Tongue (tissue), 3 donors: ENCODE measurements at places on chromosomes 11 and 22.

DNA sequence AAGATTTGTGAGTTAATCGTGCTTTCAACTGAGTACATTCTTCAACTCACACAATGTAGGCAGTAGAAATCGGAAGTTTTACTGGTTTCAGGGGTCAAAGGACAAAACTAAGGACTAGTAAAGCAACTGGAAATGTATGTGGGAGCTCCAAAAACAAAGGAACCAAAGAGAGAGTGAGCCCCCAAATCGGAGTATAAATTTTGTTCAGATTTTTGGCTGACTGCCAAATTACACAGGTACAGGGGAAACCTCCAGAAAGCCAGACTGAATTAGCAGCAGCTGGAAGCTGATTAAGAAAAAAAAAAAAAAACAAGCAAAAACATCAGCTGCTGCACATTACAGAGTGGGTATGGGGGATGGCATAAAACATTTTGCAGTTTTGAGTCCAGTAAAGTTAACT is 75.2 kb upstream of the GNAZ start:
- peak; percentile 15 for DNase-seq

GRCh38 chr11:65181569-65182257 is at the start of gene CAPN1:
CAPN1 (plus strand) TSS chr11:65181928; CDS start chr11:65182702, 774 bp downstream.
- DNase-seq: peak; percentile 85

DNA sequence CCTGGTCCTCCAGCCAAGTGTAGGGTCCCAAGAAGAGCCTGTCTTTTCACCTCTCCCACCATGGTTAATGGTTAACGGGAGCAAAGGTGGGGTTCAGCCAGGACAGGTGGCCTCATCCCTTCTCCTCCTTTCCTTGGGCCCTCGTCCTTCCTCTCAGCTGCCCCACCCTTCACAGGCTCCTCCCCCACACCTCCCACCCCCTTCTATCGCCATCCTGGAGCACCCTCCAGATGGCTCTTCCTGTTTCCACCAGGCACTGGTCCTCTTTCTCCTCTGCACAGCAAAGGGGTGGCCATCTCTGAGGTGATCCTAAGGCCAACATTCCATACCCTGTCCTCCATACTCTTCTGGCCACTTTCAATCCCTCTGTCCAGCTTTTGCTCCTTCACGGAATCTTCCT is 48.9 kb downstream of the SLC22A12 start:
- DNase-seq: no peak

DNA sequence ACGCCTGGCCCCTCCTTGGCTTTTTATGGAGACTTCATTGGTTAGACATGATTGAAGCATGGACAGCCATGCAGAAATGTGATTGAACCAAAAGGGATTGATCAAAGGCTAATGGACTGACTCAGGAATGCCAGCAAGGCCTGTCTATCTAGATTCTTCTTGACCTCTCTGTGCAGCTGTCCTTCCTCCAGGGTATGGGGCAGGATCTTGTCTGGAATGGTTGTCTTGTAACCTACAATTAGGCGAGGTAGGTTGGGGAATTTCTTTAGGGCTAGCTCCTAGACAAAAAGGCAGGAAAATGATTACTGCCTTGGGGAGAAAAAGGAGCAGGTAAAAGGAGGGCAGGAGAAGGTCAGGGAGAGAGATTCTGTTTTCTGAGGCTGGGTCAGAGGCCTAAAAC is 59.6 kb upstream of the INCENP start:
- DNase-seq: no peak

- DNase-seq: peak; percentile 90
Observed at GRCh38 chr11:74702383-74703007, 28.7 kb downstream of the CHRDL2 start.

- DNase-seq: no peak
Observed at GRCh38 chr11:118663381-118663780, 16.1 kb downstream of the TREH start.

DNA sequence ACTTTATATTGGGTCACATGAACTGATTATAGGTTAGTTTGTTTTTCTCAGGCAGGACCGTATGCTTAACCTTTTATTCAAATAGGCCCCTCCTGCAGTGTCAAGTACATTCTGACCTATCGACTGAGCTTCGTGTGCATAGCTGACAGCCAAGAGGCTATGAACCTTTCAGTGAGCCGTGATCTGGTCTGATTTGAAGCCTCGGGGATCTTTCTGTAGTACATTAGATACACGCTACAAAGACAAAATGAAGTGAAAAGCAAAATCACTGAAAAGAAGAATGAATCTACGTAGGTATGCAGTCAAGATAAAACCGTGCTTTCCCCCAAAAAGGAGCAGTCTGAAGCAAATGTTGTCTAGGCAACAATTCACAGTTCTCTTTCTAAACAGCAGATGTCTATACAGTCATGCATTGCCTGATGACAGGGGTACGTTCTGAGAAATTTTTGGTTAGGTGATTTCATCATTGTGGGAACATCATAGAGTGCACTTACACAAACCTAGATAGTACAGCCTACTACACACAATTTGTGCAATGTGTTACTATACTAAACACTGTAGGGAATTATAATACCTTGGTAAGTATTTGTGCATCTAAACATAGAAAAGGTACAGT is 18.1 kb downstream of the JHY start:
- DNase-seq: no peak

GRCh38 chr11:1391165-1392075 is 1.7 kb downstream of the BRSK2 start:
- no peak for DNase-seq

DNA sequence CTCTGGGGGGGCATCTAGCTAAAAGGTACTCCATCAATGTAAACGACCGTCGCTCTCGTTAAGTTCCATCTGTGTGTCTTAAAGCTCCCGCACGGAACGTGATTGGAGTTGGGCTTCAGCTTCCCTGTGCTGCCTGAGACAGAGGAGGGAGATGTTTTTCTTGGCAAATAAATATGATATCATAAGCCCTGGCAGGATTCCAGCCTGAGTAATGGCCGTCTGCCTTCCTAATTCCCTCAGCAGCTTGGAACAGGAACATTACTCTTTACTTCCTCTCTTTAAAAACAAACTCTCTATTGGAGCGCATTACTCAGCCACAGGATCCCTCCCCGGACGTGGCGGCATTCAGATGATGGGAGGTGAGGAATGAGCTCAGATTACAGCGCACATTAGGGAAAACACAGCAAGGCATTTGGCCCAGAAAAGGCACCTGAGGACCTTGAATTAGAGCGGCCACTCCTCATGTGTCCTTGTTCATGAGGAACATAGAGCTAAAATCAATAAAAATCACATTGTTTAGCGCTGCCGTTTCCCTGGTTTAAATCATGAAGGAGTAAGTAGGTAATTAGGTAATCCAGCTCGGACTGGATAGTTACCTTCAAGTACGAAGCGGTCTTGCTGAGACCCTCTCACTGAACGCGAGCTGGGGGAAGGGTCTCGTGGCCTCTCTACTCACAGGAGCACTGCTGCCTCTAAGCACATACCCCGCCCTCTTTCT is 230.4 kb downstream of the ST3GAL4 start:
- DNase-seq: peak; percentile 95

- no peak for DNase-seq
Observed at GRCh38 chr11:135069063-135069462, 657.0 kb upstream of the B3GAT1 start.

DNA sequence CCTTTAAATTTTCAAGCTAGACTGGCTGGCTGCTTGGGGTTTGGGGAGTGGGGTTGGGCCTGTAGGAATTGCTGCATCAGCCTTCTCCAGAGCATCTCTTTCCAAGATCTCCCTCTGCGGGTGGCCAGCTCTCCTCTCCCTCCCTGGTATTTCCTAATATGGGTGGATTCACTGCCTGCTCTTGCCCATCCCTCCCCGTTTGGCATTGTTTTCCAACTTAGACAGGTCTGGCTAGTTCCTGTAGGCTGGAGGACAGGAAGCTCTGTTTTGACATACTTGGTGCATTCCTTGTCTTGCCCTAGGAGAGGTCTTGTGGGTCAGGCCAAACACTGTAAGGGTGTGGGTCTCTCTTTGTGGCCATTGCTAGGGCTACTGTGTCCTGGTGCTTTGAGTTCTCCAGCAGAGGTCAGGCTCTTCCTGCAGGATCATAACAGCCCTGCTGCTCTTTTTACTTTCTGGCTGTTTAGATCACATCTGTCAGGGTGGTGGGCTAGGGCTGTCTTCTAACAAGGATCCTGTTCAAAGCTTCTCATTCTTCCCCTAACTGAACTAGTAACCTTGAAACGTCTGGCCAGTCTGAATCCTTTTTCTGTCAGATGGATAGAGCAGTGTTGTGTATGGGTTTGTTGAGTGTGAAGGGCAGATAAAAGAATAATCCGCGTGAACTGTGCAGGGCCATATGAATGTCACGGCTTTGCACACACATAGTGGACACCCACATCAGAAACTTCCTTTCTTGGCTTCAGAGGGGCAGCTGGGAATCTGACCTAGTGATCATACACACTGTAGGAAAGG is 18.3 kb upstream of the MICALL1 start:
- no peak for DNase-seq

DNA sequence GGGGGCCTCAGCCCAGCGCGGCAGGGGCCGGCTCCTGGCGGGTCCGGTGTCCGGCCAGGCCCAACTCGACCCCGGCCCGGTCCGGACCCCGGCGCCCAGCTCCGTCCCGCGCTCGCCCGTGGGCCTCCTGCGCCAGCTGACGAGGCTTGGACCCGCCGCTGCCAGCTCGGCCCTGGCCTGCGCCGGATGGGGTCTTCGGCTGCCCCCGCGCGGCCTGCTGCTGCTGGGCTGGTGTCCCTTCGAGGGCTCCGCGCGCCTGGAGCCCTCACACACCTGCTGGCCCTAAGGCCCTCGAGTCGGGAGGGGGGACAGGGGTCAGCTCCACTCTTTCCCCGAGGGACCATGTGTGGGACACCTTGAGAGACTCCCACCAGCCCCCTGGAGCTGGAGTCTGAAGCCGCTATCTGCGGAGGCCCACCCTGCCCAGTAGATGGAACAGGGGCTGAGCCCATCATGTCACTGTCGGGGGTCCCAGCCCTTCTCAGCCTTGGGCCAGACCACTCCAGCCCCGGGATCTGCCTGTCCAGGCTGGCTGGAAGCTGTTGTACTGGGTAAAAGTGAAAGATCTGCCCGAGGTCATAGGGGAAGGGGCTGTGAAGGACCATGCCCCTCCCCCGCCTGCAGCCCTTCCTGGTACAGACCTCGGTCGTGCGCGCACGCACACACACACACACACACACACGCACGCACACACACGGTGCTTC is 768 bp upstream of the CDKN1C start:
- DNase-seq: peak; percentile 86

GRCh38 chr11:45997599-45997998 is 75.1 kb downstream of the LARGE2 start:
- DNase-seq: no peak

GRCh38 chr11:103987629-103988594 is 48.5 kb upstream of the DDI1 start:
- DNase-seq: no peak

GRCh38 chr11:42521994-42522393 is 789.8 kb upstream of the API5 start:
- DNase-seq: no peak

GRCh38 chr11:64148226-64148916 is 17.5 kb downstream of the MACROD1 start:
- peak; percentile 93 for DNase-seq

GRCh38 chr11:72267956-72268617 is 24.1 kb upstream of the PHOX2A start:
- DNase-seq: no peak

GRCh38 chr11:86459682-86460460 is 85.2 kb downstream of the CCDC81 start:
- DNase-seq: peak; percentile 66

DNA sequence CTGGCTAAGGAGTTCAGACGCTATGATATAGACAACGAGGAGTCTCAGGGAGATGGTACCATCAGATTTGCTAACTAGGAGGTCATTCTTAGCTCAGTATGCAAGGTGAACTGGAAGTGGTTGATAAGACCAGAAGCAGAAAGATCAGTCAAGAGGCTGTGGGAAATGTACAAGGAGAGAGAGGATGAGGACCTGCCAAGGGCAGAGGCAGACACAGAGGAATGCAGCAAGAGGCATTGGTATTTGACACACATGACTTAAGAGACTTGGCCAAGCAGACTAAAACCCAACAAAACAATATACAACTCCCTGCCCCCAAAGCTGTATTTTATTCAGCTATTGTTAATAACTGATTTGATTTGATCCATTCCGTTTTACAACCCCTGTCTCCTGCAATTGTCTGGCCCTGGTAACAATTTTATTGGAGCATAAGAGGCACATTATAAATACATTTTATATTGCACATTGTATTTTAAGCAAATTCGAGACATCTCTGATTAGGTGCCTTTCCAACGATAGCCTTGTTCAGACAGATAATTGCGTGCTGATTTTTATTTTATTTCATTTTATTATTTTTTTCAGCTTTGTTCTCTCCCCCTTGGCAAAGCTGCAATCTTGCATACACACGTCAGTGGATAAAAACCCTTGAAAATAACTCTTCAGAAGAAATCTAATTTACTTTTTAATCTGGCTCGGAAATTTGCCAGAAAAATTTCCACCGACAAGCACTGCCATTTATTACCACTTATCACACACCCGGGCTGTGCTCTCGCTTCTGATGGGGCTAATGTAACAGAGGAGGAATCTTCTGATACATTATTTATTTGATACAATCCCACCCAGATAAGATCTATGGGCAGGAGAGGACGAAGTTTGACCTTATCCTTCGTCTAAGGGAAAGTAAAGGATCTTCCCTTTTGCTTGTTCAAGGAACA is 237.8 kb downstream of the NXPE2 start:
- DNase-seq: no peak

GRCh38 chr11:124101737-124102136 is 13.5 kb upstream of the VWA5A start:
- DNase-seq: no peak

GRCh38 chr11:36825251-36825650 is 227.2 kb upstream of the RAG2 start:
- DNase-seq: no peak

DNA sequence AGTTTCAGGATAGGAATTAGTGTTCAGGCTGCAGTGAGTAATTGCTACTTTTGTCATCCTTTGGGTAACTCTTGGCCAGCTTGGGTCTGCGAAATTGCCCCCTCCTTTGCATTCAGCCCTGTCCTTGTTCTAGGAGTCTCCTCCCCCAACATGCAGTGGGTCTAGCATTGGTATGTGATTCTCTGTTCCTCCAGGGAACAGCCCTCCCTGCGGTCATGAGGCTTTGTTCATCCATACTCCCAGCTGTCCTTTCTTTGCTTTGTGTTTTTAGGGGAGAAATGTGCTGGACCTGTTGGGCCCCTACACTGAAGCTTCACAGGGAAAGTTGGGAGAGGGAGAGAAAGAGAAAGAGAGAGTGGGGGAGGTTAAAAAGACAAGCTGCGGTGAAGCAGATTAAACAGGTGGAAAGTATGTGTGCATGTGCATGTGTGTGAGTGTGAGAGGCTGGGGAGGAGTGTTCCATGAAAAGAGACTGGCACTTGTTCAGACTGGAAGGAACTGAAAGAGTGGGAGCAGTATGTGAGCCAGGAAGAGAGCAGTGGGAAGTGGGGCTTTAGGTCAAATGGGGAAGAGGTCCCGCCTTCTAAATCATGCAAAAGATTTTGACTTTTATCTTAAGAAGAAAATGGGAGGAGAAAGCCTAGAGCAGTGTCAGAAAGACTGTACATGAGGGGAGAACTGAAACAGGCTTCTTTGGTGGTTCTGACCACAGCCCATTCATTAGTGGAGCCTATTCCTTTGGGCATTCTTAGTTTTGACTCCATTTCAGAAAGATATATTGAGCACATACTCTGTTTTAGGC is 17.9 kb upstream of the SESN3 start:
- DNase-seq: no peak

- DNase-seq: no peak
Observed at GRCh38 chr11:64627371-64627770, 36.4 kb downstream of the SLC22A12 start.
